COR-L47 (cell line): ENCODE measurements at places on chromosomes 13 and 19.

- DNase-seq, result no peak
Observed at GRCh38 chr19:7520131-7521051, 2.0 kb upstream of the MCOLN1 start.

- no peak for DNase-seq
Observed at GRCh38 chr13:72495681-72496080, 231.7 kb downstream of the MZT1 start.

DNA sequence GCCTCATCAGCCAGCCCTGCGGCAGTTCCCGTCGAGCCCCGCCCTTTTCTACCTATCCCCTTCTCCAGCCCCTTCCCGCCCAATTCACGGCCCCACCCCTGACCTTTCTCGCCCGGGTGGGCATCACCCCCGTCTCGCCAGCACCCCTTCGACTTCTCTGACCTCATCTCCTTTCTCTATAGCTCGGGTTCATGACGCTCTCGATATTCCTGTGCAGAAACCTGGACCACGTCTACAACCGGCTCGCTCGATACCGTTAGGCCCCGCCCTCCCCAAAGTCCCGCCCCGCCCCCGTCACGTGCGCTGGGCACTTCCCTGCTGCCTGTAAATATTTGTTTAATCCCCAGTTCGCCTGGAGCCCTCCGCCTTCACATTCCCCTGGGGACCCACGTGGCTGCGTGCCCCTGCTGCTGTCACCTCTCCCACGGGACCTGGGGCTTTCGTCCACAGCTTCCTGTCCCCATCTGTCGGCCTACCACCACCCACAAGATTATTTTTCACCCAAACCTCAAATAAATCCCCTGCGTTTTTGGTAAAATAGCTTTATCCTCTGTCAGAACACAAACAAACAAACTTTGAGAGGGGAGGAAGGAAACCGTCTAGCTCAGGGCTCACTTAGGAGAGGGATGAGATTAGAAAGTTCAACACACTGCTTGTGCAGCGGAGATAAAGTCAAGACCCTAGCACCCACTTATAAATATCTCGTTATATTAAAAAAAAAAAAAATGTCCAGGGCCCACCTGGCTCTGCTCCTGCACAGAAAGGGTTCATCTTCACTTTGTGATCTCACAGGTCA is 5.1 kb downstream of the CD37 start:
- no peak for DNase-seq

DNA sequence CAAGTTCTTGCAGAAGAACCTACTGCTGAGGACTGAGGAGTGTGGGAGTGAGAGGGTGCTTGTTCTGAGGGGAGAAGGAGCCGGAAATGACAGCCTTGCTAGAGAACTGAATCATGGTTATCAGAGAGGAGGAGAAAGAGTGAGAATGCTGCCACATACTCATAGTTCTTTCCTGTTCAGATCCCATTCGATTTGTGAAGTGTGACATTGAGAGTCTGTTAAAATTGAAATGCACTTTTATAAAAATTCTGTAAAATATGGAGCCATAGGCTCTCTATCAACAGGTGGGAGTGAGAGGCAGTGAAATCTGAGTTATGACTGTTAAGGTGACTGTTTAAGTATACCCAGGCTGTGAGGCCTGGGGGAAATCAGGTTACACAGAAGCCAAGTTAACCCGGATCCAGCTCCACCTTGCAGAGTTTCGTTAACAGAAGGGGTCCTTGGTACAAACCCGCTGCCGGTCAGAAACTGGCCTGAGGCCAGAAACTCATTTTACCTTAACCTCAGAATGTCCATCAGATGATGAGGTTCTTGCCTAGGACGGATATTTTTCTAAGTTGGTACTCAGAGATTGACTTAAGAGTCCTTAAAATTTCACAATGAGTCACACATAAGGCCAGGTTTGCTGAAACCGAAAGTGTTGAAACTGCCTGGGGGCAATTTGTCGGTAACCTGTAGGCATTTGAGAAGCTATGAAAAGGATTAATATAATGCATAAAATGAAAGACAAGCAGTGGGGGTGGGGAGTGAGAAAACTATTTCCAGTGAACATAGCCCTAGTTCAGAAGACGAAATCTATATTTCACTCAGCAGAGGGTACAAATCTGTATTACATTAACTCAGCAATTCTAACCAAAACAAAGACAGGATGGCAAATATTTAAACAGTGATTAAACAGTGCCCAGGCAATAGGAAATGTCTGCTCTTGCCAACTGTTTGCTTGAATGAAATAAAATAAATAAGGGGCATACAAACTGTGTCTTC is 350.5 kb downstream of the KCNRG start:
- peak; percentile 76 for DNase-seq

- no peak for DNase-seq
Observed at GRCh38 chr13:26987486-26988013, 184.1 kb downstream of the USP12 start.

DNA sequence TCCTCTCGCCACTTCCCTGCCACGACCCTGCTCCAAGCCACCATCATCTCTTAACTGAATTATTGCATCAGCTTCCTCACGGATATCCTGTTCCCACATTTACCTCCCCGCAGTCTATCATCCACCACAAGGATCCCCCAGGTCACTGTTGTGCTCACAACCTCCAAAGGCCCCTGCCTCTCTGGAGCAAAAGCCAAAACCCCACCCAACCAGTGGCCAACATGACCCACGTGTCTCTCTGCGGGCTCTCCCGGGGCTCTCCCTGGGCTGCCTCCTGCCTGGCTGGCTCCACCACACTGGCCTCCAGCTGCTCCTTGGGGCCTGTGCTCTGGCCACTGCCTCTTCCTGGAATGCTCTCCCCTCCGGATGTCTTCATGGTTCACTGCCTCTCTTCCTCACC is 809.3 kb downstream of the UQCRFS1 start:
- no peak for DNase-seq

DNA sequence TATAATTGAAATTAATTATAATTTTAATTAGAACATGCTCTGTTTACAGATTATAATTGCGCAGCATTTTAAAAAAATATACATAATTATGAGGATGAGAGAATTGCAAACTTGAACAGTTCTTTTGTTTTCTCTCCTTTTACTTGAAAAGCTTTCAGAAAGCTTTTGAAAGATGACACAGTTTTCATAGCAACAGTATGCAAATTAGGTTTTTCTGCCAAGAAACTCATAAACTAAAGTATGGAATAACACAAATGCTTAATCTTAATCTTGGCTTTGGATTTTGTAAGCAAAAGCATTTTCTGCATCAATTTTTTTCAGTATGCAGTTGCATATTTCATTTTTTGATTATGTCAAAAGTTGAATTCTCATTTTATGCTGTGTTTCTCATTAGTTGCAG is 32.8 kb upstream of the AKAP11 start:
- DNase-seq, result no peak

- no peak for DNase-seq
Observed at GRCh38 chr13:58376349-58376748, 744.8 kb downstream of the PCDH17 start.

DNA sequence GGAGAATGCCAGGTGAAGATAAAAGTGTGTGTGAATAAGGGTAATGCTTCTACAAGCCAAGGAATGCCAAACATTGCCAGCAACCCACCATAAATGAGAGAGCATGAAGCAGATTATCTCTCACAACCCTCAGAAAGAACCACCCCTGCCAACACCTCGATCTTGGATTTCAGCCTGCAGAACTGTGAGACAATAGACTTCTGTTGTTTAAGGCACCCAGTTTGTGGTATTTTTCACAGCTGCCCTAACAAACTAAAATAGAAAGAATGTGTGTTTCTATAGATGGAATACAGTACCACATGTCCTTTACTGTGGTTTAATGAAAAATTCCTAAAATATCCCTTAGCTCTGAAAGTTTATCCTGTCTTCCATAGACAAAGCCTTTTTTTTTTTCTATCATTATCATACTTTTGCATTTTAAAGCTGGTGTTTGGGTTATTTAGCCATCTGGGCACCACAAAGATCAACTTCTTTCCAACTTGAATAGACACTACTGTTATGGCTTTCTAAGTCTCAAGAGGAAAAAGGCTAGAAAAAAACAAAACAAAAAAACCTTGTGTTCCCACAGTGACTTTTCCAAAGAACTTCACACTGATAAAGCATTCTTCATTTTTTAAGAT is 505.6 kb downstream of the KCTD12 start:
- DNase-seq, result no peak

GRCh38 chr13:27076421-27076820 is 95.2 kb downstream of the USP12 start:
- peak; percentile 25 for DNase-seq

- DNase-seq, result no peak
Observed at GRCh38 chr13:113554333-113554700, 30.2 kb upstream of the TFDP1 start.

DNA sequence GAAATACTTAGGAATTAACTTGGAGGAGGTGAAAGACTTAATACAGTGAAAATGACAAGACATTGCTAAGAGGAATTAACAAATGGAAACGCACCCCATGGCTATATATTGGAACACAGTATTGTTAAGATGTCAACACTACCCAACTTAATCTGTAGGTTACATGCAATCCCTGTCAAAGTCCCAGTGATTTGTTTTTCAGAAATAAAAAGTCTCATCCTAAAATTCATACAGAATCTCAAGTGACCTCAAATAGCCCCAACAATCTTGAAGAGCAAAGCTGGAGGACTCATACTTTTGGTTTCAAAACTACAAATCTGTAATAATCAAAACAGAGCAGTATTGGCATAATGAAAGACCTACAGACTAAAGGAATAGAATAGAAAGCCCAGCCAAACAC is 13.2 kb downstream of the ATP4B start:
- no peak for DNase-seq

GRCh38 chr13:105918842-105919741 is 616.4 kb downstream of the EFNB2 start:
- DNase-seq, result no peak

GRCh38 chr19:37654629-37655300 is 500 bp downstream of the ZFP30 start:
- peak; percentile 63 for DNase-seq

DNA sequence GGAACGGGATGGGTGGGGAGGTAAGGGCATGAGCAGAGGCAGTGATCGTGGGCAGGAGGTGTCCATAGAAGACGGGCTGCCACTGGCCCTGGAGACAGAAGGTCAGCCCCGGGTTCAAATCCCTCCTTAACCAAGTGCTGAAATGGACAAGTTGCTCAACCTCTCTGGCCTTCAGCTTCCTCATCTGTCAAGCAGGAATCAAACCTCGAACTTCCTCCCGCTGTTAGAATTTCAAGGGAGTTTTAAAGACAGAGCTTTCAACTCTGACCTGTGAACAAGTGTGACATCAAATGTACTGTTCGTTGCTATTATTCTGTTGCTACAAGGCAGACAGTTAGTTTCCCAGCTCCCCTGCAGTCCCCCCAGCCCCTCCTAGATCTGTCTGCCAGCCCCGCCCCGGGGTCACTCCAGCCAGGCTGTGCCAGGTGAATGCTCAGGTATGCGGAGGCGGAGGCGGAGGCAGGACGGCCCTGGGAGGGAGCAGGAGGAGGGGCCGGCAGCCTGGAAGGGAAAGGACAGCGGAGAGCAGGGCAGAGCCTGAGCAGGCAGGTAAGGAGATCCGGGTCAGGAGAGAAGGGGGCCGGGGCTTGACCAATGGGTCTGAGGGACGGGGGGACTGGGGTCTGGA is at the start of gene EPS8L1:
EPS8L1 (plus strand) TSS at position 499 of the 628 bp plus-strand sequence. CDS start 576 bp downstream, outside the sequence.
- no peak for DNase-seq

DNA sequence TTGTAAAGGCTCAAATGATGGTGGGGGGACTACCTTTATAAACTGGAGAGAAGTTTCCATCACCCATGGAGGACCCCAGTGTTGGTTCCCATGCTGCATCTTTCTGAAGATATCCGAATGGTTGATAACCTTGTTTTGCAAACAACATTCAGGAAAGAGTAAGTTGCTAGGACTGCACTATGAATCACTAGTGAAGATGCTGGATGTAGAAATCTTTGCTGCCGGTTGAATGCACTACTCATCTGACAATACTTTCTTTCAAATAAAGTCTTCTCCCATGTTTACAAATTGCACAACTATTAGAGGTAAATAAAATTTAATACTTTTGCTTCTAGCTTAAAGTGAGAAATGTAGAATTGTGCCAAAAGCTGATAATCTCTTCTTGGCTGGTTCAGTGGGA is 198.4 kb upstream of the SLITRK6 start:
- DNase-seq, result no peak

GRCh38 chr19:29079356-29080032 is 133.5 kb downstream of the UQCRFS1 start:
- no peak for DNase-seq

DNA sequence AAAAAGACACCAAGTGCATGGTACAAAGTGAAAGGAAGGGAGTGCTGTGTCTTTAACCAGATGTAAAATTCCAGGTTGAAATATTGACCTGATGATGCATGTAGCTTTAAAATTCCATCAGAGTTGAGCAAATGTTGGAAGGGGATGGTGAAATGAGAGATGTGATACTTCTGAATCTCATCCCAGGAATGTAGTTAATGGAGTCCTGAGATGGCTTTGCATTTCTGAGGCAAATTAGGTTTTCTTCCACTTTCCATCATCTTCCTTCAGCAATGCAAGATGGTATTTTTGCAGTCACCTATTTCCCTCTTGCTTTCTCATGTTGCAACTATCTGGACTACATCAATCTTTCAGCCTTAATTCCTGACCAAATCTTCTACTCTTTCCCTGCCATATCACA is 194.1 kb upstream of the MIR17HG start:
- no peak for DNase-seq

GRCh38 chr19:1225440-1226226 is 12.2 kb downstream of the CBARP start:
- DNase-seq, result no peak

DNA sequence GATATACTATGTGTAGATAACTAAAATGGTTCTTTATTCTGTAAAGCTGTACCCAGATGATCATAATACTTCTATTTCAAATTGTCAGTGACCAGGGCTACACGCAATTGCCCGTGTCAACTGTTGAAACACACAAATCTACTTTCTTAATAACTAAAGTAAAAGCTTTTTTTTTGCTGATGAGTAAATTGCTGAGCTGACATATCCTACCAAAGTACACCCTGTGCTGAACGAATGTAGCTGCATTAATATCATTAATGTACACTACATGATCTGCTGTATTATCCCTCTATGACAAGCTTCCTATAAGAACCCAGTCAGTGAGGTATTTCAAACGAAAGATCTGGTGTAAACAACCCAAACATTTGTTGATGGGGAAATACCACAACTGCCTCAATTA is 827.2 kb upstream of the ATXN8OS start:
- no peak for DNase-seq

DNA sequence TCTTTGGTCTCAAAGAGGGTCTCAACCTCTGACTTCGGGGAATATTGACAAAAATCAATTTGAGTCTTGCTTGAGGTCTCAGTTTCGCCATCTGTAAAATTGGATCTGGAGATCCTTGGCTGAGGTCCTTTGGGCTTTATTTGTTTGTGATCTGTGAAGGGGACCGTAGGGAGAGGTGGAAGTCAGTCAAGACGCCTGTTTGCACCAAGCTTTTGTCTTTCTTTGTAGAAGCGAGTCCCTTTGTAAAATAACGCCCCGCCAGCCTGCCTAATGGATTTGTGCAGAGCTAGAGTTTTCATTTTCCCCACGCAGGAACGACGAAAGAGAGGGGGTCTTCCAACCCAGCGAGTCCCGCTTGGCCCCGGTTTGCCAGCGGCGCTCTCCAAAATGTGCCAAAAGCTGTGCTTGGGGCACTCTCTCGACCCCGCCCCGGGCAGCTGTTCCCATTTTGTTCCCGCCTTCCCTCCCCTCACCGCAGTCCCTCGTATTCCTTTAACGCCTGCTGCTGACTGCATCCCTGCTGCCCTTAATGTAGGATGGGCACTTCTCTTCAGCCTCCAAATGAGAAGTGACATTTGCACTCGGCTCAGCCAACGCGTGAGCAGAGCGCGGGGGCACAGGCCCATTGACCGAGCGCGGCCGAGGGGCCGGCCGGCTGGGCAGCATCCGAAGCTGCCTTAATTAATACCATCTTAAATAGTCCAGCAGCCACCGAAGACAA is 13.0 kb downstream of the ZIC5 start:
- DNase-seq, result no peak
